A172 (cell line): ENCODE measurements at places on chromosomes 7 and 10.

DNA sequence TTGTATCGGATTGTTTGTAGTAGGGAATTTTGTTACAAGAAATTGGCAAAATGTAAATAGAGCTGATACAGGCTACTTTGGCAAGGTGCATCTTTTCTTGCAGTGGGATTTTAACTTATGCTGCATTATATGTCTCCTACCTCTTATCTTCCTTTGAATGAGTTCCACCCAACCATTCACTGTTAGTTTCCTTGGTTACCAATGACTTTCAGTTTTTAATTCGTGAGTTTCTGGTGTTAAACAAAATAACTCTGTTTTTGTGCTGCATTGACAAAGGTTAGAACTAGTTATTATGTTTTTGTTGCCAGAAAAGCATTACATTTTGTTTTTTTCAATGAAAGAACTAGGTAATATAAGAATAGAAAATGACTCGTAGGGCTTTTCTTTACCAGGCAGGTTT lies 327.2 kb downstream of the LHFPL3 start:
- DNase-seq: no peak

- no peak for DNase-seq
Observed at GRCh38 chr7:149880638-149881311, 7.0 kb downstream of the ATP6V0E2 start.

- peak; percentile 48 for DNase-seq
Observed at GRCh38 chr7:27641581-27642230, 21.0 kb downstream of the HIBADH start.

GRCh38 chr10:49144058-49144720 lies 10.4 kb upstream of the FAM170B start:
- no peak for DNase-seq

DNA sequence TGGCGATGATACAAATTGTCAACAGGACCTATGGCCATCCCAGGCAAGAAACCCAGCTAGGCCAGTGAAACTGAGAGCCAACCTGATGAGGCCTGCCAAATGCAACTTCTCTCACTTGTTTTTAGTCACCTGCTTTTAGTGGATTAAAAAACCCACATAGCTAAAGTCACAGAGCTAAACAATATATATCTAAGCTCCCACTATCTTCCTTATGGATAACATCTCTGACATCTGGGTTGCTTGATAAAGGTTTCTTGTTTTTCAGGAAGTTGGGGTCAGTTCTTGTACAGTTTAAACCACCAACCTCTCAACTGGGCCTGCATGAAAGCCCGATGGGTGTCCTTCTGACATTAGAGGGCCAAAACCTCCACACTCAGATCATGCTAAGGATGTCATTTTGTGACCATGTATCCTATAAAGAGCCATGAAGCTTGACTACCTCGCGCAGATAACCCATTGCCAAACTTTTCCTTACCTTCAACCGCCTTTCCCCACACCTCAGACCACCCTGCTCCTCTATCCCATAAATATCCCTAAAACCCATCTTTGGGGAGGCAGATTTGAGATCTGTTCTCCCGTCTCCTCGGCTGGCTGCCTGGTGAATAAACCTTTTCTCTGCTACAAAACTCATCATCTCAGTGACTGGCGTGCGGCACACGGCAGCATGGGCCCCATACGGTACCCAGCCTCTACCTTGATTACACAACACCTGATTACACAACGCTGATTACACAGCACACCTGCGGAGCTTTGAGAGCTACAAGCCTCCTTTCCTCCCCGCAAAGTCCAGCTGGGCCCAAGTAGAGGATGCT lies 797 bp upstream of the STMP1 start:
- DNase-seq: no peak

- peak; percentile 62 for DNase-seq
Observed at GRCh38 chr10:96587264-96588059, 650 bp upstream of the TM9SF3 start.

DNA sequence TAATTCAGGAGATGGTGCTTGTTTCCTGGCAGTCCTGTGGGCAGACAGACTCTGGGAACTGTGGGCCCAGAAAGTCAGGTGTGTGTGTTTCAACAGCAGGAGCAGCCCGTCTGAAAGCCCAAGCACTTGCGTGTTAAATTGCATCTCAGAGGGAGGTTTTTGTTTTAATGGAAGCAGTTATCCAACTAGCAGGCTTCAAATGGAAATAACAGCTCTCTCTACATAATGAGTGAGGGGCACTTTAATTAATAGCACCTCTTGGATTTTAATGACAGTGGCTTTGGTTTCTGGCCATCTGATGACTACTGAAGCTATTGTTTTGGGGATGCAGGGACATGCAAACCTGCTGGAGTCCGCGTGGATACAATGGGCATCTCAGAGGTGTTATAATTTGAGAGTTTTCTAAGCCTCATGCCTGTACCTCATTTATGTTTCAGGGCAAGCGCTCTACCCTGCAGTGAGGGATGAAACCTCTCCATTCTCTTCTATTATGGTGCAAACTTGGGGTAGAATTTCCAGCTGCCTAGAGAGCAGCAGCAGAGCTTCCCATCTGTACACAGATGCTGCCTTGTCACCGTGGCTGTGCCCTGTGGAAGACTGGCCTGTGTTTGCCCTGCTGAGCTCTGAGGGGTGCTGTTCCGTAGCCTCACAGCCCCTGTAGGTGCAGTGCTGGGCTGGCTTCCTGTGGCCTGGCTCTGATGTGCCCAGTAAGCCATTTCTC lies 206.6 kb upstream of the GPR26 start:
- DNase-seq: no peak

- no peak for DNase-seq
Observed at GRCh38 chr7:66205741-66206090, 582 bp downstream of the TPST1 start.

DNA sequence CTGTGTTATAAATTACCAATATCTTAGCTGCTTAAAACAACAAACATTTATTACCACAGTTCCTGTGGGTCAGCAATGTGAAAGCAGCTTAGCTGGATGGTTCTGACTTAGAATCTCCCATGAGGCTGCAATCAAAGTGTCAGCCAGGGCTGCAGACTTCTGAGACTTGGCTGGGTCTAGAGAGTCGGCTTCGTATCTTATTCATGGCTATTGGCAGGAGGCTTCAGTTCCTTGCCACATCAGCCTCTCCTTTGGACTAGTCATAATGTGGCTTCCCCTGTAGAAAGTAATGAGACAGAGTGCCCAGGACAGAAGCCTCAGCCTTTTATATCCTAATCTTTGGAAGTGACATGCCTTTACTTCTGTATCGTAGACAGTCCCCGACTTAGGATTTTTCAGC lies 27.3 kb downstream of the RALA start:
- no peak for DNase-seq

DNA sequence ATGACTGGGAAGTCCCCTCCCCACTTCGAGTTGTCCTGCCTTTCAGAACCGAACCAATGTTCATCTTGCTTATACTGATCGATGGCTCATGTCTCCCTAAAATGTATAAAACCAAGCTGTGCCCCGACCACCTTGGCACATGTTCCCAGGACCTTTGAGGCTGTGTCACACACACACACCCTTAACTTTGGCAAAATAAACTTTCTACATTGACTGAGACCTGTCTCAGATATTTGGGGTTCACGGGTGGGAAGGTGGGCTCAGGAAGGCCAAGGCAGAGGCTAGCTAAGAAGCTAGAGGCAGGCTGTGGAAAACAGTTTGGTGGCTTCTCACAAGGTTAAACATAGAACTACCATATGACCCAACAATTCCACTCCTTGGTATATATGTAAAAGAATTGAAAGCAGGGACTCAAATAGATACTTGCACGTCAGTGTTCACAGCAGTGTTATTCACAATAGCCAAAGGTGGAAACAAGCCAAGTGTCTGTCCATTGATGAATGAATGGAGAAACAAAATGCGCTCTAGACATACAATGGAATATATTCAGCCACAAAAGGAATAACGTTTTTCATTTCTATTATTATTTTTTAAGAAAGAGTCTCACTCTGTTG lies 15.4 kb downstream of the PRF1 start:
- no peak for DNase-seq

DNA sequence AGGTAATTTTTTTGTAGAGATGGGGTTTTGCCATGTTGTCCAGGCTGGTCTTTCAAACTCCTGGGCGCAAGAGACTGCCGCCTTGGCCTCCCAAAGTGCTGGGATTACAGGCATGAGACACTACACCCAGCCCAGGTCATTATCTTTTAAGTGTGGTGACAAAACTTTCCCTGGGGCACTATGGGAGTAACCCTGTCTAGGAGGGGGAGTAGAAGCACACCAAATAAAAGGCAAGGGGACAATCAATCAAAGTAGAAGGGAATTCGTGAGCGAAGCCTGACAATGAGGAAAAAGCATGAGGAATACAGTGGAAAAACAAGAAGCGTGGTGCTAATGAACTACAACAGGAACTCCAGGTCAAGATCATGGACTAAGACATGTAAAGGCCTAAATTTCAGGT lies 31.4 kb downstream of the IDE start:
- DNase-seq: no peak

GRCh38 chr7:104984585-104985258 lies 29.3 kb upstream of the KMT2E start:
- peak; percentile 23 for DNase-seq

DNA sequence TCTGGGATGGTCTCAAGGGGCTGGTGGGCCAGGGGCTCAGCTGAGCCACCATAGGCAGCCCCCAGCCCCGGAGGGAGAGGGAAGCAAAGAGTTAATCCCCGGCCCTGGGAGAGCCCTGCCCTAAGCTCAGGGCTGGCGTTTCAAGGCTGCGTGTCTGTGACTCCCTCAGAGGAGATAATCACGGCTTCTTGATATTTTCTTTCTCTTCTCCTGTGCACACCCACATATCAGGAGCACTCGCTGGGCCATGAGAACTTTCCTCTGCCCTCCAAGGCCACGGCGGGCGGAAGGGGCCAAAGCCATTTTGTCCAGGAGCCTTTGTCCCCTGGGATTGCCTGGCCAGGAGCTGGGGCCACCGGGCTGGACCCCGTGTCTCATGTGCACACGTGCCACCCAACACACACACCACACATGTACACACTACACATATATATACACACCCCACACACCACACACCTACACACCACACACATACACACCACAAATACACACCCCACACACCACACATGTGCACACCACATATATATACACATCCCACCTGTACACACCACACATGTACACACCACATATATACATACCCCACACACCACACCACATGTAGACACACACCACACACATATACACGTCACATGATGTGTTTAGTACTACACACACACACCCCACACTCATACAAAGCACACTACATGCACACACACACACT lies 16.9 kb downstream of the VENTX start:
- no peak for DNase-seq

- peak; percentile 66 for DNase-seq
Observed at GRCh38 chr7:36129048-36129534, 24.0 kb upstream of the EEPD1 start.

DNA sequence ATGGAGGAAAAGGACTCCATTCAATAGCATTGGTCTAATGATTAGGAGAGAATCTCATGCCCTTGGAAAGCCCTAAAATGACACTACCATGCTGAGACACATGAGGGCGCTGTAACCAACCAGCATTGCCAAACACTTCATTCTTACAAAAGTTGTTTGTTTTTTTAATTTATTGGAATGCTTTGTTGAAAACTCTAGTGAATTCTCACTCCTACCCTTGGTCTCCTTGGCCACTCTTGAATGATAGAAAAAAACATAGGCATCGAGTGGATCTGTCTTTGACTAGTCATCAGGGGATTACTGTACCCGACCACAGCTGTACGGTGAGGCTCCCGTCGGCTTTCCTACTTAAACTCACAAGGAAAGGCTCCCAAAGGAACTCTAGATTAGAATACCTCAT lies 29.3 kb upstream of the ADD3 start:
- peak; percentile 32 for DNase-seq

GRCh38 chr10:104579136-104579535 lies 62.0 kb upstream of the SORCS3 start:
- no peak for DNase-seq

DNA sequence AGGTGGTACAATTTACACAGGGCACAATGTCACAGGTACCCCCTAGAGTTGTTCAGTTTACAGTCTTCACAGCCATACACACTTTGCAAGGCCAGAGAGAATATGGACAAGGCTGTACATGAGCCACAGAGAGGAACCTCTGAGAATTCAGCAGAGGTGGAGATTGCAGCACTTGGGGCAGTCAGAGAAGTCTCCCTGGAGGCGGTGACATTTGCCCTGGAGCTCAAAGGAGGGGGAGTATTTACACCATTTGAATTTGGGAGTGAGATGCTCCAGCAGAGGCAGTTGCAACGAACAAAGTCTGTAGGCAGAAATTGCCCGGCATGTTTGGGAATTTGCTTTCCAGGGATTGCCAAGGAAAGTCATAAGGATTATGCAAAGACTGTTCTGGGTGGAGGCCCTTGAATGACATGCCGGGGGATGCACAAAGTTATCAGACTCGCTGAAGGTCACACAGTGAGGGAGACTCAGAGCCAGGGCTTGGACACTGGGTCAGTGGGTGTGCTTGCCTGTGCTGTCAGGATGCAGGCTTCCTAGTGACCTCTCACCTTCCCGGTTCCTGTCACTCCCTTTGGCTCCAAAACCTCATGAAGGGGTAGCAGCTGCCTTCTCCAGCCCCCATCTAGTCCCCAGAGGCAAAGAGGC lies 160.7 kb upstream of the PCBD1 start:
- no peak for DNase-seq

DNA sequence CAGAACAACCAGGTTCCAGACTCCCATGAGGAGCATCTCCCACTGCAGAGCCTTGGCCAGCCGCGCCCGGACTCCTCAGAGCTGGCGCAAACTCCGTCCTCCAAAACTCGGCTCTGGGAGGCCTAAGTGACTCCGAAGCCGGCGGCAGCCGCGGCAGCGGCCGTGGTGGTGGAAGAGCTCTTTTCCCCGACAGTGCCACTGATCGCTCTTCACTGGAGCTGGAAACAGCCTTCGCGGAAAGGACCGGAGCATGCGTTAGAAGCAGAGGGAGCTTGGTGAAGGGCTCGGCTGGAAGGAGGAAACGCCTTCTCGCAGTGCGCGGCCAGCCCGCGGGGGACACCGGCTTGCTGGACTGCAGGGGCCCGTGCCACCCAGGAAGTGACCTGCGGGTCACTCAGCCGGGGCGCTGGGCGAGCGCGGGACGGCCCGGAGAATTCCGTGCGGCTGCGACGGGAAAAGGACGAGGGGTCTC lies 5.0 kb upstream of the HOXA13 start:
- no peak for DNase-seq

DNA sequence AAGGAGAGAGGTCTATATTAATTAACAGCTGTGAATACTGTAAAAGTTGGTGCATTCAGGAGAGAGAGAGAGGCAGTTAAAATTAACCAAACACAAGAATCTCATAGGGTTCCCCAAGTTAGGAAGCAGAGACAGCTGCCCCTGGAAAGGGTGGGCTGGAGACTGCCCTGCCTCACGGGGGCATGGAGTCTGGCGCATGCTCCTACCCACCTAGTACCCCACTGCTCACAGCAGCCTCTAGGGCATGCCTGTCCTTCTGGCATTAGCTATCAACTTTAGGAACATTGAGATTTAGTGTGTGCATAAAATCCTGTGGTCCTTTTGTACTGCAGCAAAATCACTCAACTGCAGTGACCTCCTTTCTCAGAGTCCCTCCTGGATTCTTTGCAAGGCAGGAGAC lies 710.1 kb downstream of the SORCS3 start:
- no peak for DNase-seq

GRCh38 chr7:134901389-134902020 lies 84.8 kb upstream of the AGBL3 start:
- no peak for DNase-seq
